Stimulated activated CD8-positive, alpha-beta memory T cell treated with anti-CD3 and anti-CD28 coated beads, Interleukin-2, amount 100 ng/mL, for 1 hour (primary cell): ENCODE measurements at places on chromosomes 11 and 22.
A peak's percentile ranks its signal among the peaks of the same experiment; 100 is the strongest.

- DNase-seq: peak; percentile 55
These were observed 596 bp upstream of the TNRC6B start for GRCh38 chr22:40176921-40177737.

- DNase-seq: no peak
These were observed 3.1 kb downstream of the CCDC88B start for GRCh38 chr11:64342869-64343745.

GRCh38 chr22:21564411-21564810, 3.1 kb upstream of the UBE2L3 start:
- no peak for DNase-seq

DNA sequence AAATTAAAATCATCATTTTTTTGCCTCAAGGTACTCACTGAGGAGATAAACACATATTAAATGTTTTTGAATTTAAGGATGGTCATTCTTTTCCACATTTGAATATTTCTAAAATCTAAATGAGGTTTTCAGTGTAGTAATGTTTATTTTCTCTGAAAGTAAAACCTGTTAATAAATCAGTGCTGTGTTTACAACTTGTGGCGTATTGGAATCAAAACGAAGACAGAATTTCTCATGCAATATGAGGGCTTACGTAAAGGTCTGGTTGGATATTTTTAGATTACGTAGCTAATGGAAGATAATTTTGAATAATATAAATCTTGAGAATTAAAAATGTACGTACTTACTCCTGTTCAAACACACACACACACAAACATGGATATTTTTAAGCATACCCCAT, 106.8 kb upstream of the LUZP2 start:
- DNase-seq: no peak

DNA sequence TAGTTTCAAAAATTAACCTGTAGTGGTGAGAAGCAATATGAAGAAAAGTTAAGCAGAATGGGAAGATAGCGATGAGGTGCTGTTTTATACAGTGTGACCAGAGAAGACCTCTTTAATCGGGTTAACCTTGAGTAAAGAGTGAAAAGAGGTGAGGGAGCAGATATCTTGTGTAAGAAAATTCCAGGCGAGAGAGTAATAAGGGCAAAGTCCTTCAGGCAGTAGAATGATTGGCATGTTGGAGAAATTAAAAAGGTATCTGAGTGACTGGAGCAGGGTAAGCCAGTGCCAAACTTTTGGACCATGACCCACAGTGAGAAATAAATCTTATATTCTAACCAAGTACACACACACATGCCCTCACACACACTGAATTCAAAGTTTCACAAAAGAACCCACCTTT, 374.7 kb upstream of the LARGE1 start:
- no peak for DNase-seq

DNA sequence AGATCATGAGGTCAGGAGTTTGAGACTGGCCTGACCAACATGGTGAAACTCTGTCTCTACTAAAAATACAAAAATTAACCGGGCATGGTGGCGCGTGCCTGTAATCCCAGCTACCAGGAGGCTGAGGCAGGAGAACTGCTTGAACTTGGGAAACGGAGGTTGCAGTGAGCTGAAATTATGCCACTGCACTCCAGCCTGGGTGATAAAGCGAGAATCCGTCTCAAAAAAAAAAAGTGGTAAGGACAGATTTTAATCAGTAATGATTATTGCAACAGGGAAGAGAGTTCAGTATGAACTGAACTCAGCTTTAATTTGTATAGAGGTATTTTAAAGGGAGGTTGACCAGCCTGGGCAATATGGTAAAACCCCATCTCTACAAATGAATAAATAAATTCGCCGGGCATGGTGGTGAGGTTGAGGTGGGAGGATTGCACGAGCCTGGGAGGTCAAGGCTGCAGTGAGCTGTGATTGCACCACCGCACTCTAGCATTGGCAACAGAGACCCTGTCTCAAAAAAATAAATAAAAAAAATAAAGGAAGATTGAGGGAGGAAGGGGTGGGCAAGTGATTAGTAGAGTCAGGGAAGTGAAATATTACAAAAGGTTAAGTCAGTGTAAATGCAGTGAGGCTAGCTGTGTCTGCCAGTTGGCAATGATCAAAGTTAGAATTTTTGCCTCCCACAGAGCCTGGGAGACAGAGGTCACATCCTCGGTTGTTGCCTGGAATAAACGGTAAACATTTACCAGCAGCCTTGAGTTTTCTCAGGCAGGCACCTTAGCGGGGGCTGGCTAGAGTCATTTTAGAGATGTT, 2.6 kb upstream of the MCM5 start:
- DNase-seq: no peak

GRCh38 chr22:33524511-33525260, 395.6 kb downstream of the LARGE1 start:
- DNase-seq: no peak
